ENCODE measurements at places on chromosomes 7 and 10. TPM values are rescaled to one million over a fixed set of nuclear protein-coding genes. Genes with fewer than 3 reads are reported as not detected.

The TEX36 gene
- total RNA-seq: 0.25 TPM

The CARD11 gene
- total RNA-seq: 0.57 TPM

The ZNF25 gene
- total RNA-seq: 4.6 TPM

The CTNNA3 gene
- 0.32 TPM for total RNA-seq

The FKBP6 gene
- total RNA-seq: not detected

The LRRC4 gene
- not detected for total RNA-seq

The SFRP5 gene
- not detected for total RNA-seq

The SRRM3 gene
- 12.7 TPM for total RNA-seq

The GSTK1 gene
- total RNA-seq: 83.6 TPM

The CRHR2 gene
- not detected for total RNA-seq

The PFKP gene
- 237 TPM for total RNA-seq

The KCNIP2 gene
- total RNA-seq: 8.5 TPM

DNA sequence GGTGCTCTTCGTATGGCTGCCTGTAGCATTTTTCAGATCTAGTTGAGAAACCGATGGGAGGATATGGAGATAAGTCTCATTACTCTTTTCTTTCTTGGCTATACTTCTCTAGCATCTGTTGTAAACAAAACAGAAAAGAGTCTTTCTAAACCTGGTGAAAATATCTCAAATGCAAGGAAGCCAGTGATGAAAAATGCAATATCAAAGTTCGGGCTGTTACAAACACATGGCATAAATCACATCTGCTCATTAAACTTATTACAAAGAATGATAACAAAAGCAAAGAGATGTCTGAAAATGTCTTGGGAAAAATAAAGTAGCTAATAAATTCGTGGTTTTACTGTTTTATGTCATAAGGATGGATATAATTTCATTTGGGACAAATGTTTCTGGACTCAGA is 71.8 kb upstream of the IGFBP3 start:
- no peaks in the 10 kb centered on the region for H3K36me3 ChIP-seq
- no peaks in the 10 kb centered on the region for H3K27me3 ChIP-seq
- H3K4me3 ChIP-seq: no peak overlapping the region
- no peak for DNase-seq
- no peak overlapping the region for H3K27ac ChIP-seq
- no peaks in the 10 kb centered on the region for H3K4me1 ChIP-seq

DNA sequence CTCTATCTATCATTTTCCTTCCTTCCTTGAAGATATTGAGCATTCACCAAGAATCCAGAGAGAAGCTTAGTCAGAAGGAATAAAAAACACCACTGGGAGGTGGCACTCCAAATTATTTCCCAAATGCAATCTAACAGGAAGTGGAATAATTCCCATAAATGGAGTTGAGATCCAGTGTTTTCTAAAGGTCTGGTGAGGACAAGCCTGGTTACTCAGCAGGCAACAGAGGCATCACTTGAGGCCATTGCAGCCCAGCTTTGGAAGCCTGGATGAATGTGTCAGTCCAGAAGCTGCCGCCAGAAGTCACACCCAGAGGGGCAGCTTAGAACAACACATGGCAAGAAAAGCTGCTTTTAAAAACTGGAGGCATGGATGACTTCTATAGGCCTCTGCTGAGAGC is 288.9 kb upstream of the KLF6 start:
- H3K27me3 ChIP-seq: no peaks in the 10 kb centered on the region
- H3K27ac ChIP-seq: no peak overlapping the region
- DNase-seq: no peak
- H3K4me1 ChIP-seq: no peaks in the 10 kb centered on the region
- no peaks in the 10 kb centered on the region for H3K36me3 ChIP-seq

DNA sequence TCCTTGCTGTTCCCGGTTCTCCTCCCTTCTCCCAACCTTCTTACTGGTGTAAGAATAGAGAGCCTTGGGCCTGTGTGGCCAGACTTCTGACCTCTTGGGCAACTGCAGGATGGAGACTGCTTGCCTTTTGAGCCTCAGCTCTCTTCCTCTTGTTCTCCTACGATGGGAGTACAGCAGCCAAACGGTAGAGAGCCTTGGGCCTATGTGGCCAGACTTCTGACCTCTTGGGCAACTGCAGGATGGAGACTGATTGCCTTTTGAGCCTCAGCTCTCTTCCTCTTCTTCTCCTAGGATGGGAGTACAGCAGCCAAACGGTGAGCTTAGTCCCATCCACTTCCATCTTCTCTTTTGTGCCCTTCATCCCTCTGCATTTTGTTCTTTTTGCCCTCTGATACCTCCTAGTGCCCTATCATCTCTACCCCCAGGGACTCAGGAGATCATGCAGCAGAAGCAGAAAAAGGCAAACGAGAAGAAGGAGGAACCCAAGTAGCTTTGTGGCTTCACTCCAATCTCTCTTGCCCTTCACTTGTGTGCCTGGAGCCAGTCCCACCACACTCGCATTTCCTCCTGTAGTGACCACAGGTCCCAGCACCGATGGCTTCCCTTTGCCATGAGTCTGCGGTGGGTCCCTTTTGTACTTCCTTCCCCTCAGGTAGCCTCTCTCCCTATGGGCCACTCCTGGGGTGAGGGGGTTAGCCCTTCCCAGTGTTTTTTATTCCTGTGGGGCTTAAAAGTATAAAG is 15.3 kb downstream of the SLC25A13 start:
- no peak overlapping the region for H3K4me3 ChIP-seq
- H3K27me3 ChIP-seq: no peaks in the 10 kb centered on the region
- no peaks in the 10 kb centered on the region for H3K36me3 ChIP-seq
- H3K27ac ChIP-seq: no peak overlapping the region
- no peak for DNase-seq
- H3K4me1 ChIP-seq: peaks cover 5% of the 10 kb centered on the region

- no peak overlapping the region for H3K27ac ChIP-seq
- no peaks in the 10 kb centered on the region for H3K27me3 ChIP-seq
- DNase-seq: no peak
- H3K4me3 ChIP-seq: no peak overlapping the region
- no peaks in the 10 kb centered on the region for H3K36me3 ChIP-seq
Measured at GRCh38 chr10:94274142-94274787, 88.5 kb downstream of the NOC3L start.

GRCh38 chr10:132329565-132330485 is 2.2 kb upstream of the LRRC27 start:
- peak overlapping the region; percentile 85 for H3K27ac ChIP-seq
- peaks cover 8% of the 10 kb centered on the region for H3K4me1 ChIP-seq
- peak overlapping the region; percentile 78 for H3K4me3 ChIP-seq
- no peaks in the 10 kb centered on the region for H3K27me3 ChIP-seq
- H3K36me3 ChIP-seq: no peaks in the 10 kb centered on the region

DNA sequence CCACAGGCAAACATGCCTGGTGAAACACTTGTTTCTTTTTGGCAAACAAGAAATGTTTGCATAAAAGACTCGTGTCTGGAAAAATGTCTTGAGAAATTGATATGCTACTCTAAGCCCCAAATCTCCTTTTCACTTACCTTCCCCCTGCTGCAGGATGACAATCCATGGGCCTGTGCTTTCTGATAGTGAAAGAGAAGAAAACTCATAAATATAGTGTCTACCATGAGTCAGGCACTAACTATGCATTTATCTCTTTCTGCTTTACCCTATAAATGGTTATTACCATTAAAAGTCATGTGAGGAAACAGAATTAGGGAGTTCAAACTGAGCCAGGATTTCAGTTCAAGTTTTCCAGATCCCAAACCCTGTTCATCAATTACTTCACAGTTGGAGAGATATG is 6.6 kb upstream of the TARP start:
- no peak for DNase-seq

- peaks cover 27% of the 10 kb centered on the region for H3K4me1 ChIP-seq
- no peak overlapping the region for H3K27ac ChIP-seq
- H3K4me3 ChIP-seq: no peak overlapping the region
- H3K27me3 ChIP-seq: no peaks in the 10 kb centered on the region
- peak; percentile 43 for DNase-seq
- no peaks in the 10 kb centered on the region for H3K36me3 ChIP-seq
Measured at GRCh38 chr7:93914581-93915066, 6.9 kb upstream of the GNG11 start.

DNA sequence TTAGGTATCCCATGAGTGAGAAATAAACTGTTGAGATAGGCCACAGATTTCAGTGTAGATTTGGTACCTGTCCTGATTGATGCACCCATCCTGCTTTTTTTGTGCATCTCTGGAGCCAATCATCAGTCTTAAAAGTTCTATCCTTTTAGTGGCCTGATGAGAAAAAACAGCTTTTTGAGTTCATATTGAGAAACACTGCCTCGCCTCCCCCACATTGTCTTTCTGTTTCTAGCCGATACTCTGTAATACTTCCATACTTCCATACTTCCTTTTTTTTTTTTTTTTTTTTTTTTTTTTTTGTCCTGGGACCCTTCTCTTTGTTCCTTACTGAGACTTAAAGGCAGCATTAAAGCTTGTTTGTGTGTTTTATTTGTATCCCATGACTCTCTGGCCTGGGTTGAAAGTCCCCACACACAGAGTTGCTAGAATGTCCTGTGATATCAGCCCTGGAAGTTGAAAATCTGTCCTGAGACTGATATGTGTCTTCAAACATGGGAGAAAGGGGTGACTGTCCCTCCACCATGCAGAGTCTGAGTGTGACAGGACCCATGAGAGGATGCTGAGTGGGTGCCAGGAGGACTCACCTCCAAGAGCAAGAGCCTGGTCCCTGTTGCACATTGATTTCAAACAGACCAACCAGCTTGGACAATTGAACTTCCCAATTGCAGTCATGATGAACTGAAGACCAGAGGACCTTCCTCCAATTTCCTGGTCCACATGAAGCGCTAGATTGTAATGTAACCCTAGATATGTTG is 5.7 kb downstream of the ZNF22 start:
- H3K4me1 ChIP-seq: peaks cover 5% of the 10 kb centered on the region
- DNase-seq: no peak
- H3K36me3 ChIP-seq: no peaks in the 10 kb centered on the region
- no peak overlapping the region for H3K4me3 ChIP-seq
- H3K27me3 ChIP-seq: no peaks in the 10 kb centered on the region

GRCh38 chr10:132449811-132450181 is 52.8 kb downstream of the PWWP2B start:
- no peaks in the 10 kb centered on the region for H3K27me3 ChIP-seq
- no peaks in the 10 kb centered on the region for H3K36me3 ChIP-seq
- no peak for DNase-seq
- H3K27ac ChIP-seq: peak overlapping the region; percentile 84
- H3K4me1 ChIP-seq: peaks cover 40% of the 10 kb centered on the region
- H3K4me3 ChIP-seq: no peak overlapping the region

DNA sequence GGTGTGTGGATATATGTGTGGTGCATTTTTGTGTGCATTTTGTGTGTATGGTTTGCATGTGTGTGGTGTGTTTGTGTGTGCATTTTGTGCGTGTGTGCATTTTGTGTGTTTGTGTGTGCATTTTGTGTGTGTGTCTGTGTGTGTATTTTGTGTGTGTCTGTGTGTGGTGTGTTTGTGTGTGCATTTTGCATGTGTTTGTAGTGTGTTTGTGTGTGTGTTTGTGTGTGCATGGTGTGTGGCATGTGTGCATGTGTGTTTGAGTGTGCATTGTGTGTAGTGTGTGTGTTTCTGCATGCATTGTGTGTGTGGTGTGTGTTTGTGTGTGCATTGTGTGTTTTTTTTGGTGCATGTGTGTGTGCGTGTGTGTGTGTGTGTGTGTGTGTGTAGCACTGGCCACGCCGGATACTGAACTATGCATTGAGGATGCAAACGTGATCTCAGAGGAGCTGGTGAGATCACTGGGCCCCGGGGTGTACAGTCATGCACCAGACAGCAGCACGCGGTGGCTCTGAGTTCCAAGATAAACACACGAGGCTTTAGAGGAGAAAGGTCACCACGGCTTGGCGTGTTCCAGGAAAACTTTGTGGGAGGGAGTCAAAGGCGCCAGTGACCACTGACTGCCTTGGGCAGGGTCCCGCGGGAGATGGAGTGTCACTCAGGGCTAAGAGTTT is 106.6 kb upstream of the SHH start:
- no peak overlapping the region for H3K4me3 ChIP-seq
- DNase-seq: peak; percentile 60
- peaks cover 53% of the 10 kb centered on the region for H3K4me1 ChIP-seq
- H3K27me3 ChIP-seq: no peaks in the 10 kb centered on the region
- no peak overlapping the region for H3K27ac ChIP-seq
- H3K36me3 ChIP-seq: no peaks in the 10 kb centered on the region

DNA sequence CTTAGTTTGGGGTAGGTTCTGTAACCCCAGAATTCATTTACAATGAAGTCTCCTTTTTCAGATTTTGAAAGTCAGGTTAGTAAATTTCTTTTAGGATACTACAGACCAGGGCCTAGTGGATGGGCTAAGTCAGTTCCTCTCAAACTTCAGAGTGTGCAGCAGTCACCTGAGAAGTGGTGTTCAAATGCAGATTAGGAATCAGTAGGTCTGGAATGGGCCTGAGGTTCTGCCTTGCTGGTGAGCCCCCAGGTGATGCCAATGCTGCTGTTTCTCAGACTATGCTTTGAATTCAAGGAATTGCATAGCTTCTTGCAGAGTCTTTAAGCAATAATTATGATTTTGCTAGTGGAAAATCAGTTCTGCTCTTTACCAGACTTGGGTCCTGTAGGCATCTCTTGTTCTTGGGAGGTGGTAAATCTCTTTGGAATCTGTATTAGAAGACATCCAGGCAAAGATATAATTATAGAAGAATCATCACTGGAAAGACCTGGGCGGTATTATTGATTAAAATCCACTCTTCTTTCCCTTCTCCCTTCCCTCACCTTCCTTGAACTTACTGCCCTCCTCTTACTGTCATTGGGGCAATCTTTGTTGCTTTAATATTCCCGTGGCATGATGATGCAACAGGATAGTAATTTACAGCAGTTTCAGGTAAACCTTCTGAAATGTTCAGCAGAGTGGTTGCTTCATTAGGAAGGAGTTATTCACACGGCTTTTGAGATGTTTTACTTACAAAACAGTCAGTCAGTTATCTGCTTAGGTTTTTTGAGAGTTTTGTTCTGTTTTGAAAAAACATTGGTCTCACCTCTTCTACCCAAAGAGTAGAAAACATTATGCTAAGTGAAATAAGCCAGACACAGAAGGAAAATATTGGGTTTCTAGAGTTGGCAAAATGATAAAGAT is 87.2 kb downstream of the NRF1 start:
- no peak overlapping the region for H3K27ac ChIP-seq
- peak; percentile 19 for DNase-seq
- H3K4me1 ChIP-seq: peaks cover 3% of the 10 kb centered on the region
- no peaks in the 10 kb centered on the region for H3K36me3 ChIP-seq
- H3K4me3 ChIP-seq: no peak overlapping the region
- no peaks in the 10 kb centered on the region for H3K27me3 ChIP-seq

- no peak overlapping the region for H3K27ac ChIP-seq
- DNase-seq: no peak
- peaks cover 46% of the 10 kb centered on the region for H3K4me1 ChIP-seq
- peak overlapping the region; percentile 13 for H3K4me3 ChIP-seq
- no peaks in the 10 kb centered on the region for H3K36me3 ChIP-seq
Measured at GRCh38 chr10:74922921-74923320, 96.5 kb downstream of the KAT6B start.

GRCh38 chr7:1938788-1939433 is 268.8 kb downstream of the ELFN1 start:
- H3K36me3 ChIP-seq: no peaks in the 10 kb centered on the region
- no peaks in the 10 kb centered on the region for H3K27me3 ChIP-seq
- no peak for DNase-seq

DNA sequence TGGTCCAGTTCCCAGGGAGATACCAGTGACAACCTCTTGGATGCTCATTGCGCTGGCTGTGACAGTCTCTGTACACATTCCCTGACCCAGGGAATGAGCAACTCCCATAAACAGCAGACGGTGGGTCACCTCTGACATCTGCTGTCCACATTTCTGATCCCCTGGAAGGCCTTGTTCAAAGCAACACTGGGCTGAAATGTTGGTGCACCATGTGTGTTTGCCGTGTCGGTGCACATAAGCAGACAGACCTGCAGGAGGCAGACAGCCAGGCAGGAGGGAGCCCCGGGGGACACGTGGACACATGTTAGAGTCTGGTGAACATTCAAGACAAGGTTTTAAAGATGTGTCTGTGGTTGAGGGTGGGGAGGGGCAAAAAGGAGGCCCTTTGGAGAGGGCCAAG is 254.9 kb downstream of the PLXNA4 start:
- H3K36me3 ChIP-seq: no peaks in the 10 kb centered on the region
- peaks cover 65% of the 10 kb centered on the region for H3K27me3 ChIP-seq
- no peak for DNase-seq
- H3K4me1 ChIP-seq: 0 out of 2 replicates have a peak, but pooled peaks cover 3% of the 10 kb centered on the region

Data from HCT116 (cell line).